Stimulated activated CD4-positive, alpha-beta T cell treated with anti-CD3 and anti-CD28 coated beads, Interleukin-4, amount 100 ng/mL, for 1 hour (primary cell): ENCODE measurements at places on chromosomes 1 and 21.

DNA sequence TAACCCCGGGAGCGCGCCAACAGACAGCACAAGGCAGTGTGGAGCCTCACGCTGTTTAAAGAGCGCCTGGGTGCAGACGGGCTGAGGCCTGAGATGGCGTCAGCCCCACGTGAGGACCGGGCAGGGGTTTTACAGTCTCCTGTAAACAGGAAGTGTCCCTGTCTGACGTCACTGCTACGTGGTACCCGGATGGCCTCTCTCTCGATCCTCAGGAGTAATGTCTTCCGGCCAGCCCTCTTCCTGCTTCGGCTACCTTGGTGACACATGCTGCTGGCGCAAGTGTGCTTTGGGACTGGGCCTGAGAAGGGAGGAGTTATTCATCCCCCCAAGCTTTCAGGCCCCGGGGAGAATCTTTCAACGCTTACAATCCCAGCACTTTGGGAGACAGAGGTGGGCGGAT lies 41.2 kb downstream of the CNST start:
- DNase-seq = no peak

DNA sequence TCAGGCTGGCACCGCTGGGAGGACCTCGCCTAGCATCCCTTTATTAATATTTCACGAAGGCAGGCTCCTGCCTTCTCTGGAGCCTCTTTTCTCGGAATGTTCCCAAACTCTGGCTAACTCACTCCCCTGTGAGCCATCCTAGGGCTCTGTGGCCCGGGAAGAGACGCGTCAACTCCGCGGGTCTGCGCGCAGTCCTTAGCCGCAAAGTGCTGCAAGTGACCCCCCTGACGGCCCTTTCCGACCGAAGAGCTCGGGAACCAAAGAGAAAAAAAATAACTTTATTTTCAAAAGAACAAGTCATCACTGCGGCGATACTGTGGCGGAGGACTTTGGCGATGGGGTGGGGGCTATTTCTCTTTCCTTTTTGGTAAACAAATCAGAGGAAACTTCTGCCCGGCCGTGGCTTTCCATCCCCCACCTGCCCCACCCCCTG lies 14.6 kb downstream of the NR5A2 start:
- DNase-seq = no peak

GRCh38 chr1:38608202-38608864 lies 251.2 kb downstream of the RRAGC start:
- no peak for DNase-seq

- no peak for DNase-seq
Observed at GRCh38 chr1:15028616-15029015, 124.9 kb upstream of the TMEM51 start.

- no peak for DNase-seq
Observed at GRCh38 chr1:3494321-3495308, 40.1 kb downstream of the ARHGEF16 start.

DNA sequence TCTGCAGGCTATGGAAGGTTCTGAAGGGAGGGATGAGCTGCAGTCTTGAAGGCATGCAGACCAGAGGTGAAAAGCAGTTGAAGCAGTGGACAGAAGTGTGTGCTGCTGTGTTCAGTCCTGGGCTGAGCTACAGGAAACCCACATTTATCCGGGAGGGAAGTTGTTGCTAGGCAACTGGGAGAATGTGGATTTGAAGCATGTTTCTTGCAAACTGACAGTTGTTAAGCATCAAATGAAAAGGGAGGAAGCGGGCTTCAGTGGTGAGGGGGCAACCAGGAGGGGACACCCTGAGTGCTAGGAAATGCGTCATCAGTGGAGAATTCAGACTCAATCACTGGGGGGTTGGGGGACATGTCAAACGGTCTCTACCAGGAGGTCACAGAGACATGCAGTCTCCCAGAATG lies 28.7 kb downstream of the ABCA4 start:
- DNase-seq = no peak

DNA sequence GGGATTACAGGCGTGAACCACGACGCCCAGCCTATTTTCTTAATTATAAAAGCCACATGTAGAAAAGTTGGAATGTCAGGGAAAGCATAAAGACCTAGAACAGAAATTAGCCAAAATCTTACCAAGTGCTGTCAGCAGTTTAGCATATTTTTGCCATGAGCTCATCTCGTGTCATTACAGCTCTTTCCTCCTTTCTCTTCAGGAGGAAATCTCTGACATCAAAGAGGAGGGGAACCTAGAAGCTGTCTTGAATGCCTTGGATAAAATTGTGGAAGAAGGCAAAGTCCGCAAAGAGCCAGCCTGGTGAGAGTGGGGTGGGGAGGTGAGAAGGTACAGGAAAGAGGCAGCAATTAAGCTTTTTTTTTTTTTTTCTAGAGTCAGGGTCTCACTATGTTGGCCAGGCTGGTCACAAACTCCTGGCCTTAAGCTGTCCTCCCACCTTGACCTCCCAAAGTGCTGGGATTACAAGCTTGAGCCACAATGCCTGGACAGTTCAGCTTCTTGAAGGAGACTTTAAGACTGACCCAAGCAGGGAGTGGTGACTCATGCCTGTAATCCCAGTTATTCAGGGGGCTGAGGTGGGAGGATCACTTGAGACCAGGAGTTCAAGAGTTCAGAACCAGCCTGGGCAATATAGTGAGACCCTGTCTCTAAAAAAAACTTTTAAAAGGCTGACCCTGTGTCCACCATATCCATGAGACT lies 8.4 kb upstream of the BGLAP start:
- no peak for DNase-seq

DNA sequence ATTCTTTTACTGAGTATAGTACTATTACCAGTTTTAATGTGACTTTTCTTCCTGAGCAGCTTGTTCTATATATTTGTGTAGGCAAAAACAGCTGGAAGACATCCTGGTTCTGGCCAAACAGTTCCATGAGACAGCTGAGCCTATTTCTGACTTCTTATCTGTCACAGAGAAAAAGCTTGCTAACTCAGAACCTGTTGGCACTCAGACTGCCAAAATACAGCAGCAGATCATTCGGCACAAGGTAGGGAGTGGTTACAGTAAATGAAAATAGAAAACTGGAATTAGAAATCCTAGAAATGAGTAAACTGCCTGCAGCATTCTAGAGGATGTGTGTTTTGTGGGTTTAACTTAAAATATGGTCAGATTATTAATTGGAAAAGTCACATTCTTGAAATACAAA lies 64.1 kb upstream of the BMP8A start:
- no peak for DNase-seq

GRCh38 chr1:43436371-43436770 lies 17.4 kb downstream of the HYI start:
- DNase-seq = no peak

- DNase-seq = no peak
Observed at GRCh38 chr1:115781343-115781742, 12.8 kb upstream of the CASQ2 start.

- no peak for DNase-seq
Observed at GRCh38 chr1:225412803-225413351, 15.0 kb downstream of the LBR start.

DNA sequence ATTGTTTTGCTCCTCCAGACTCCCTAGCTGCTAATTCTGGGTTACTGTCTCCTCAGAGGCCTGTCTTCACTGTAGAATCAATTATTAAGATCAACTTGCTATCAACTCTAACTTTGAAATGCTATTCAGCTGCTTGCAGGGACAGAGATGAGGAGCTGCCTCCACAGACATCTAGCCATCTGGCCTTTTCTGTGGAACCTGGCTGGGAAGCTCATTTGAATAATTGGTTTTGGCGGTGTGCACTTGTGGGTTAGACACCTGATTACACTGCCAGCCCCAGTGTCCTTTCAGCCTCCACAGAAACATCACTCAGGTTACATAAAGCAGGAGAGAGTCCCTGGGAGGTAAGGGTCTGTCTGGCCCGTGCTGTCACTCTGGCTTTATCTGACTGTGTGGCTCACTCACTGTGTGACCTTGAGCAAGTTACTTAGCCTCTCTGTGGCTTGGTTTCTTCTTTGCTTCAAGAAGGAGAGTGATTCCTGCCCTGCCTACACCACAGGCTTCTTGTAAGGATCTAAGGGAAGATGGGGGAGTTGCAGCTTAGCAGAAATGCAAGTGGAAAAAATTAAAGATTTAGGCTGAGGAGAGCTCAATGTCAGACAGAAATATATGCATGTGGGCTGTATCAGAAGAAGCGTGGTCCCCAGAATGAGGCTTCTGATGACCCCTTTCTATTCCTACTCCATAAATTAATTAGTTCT lies 131.6 kb downstream of the BEND5 start:
- DNase-seq = no peak

DNA sequence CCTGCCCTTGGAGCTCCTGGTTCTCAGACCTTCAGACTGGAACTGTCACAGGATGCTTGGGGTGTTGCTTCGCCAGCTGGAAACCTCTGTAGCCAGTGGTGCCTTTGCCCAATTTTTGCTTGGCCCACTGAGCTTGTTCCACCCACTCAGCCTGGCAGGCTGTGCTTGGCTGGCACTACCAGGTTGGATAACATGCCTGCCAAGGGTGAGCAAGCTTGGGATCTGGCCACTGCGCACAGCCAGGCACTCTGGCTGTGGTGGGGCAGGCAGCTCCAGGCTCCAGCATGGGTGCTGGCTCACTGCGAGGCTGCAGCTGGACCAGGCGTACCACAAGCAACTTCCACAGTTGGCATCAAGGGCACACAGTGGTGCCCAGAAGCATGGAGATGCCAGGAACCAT lies 967.8 kb upstream of the NCAM2 start:
- DNase-seq = no peak

- DNase-seq = no peak
Observed at GRCh38 chr1:26949266-26949925, 10.9 kb downstream of the KDF1 start.

GRCh38 chr1:239427712-239428111 lies 41.3 kb downstream of the CHRM3 start:
- no peak for DNase-seq

DNA sequence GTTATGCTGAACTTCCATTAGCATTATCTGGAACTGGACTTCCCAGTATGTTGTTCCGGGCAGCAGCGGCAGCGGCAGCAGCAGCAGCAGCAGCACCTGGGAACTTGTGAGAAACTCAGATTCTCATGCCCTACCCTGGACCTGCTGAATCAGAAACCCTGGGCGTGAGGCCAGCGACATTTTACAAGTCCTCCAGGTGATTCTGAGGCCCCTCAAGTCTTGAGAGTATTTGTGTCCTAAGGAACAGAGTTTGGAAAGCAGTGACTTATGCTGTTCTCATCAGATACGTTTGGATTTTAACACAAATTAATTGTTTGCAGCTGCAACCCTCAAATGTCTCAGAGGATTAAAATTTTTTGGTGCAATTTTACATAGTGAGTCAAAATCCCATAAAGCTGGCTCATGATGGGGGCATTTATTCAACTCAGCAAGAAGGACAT lies 157.2 kb upstream of the KAZN start:
- DNase-seq = no peak

DNA sequence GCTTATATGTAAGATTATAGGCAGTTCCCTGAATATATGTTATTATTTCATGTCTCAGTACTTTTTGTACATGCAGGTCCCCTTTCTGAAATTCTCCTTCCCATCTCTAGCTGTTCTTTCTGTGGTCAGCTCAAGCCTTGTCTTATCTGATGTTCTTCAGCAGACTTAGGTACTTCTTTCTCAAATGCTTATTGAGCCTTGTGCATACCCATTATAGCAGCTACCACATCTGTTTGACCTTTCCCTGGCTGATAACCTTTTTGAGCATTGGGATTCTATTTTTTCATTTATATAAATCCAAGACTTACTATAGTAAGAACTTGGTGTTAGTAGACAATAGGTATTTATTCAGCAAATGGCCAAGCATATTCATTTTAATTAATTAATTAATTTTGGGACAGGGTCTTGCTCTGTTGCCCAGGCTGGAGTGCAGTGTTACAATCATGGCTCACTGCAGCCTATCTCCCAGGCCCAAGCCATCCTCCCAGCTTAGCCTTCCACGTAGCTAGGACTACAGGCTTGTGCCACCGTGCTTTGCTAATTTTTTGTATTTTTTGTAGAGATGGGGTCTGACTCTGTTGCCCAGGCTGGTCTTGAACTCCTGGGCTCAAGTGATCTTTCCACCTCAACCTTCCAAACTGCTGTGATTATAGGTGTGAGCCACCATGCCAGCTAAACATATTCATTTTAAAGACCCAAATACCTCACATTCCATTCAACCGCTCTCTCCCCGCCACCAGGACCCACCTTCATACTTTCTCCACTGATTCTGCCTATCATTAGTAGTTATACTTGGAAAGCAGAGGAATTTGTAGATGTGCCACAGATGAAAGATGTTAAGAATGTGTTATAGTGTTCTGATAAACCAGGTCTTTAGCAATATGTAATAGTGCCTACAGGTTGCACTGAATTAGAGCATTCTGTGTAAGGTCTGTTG lies 16.7 kb downstream of the TIPRL start:
- DNase-seq = no peak

- DNase-seq = no peak
Observed at GRCh38 chr1:240987928-240988327, 369.1 kb downstream of the RGS7 start.

DNA sequence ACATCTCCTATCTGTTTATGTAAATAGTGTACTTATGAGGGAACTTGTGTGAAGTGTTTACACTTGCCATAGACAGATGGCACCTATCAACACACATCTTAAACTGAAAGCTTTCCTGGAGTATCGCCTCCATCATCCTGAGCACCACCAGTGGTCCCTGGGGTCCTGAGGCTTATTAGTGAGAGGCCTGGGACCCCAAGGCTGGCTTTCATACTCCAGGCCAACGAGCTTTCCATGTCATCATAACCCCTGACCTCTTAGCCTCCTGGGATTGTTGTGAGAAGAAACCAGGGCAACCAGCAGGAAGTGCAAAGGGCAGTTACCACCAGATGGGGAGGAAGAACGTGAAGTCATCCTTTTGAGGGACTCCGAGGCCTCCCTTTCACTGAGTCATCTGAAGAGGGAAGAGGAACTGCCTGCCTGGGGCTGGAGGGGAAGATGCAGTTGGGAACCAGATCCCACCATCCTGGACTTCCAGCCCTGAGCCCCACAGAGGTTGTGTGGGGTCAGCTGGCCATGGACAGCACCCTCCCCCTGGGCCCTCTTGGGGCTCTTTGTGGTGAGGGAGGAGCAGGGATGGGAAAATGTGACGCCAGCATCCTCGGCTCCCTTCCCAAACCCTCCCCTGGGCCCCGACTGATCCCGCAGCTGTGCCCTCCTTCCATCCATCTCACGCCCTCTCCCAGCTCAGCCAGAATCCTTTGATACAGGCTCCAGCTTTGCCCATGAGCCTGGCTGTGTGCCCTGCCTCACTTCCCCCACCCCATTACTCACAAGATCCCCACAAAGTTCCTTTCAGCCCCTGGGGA lies 5.8 kb downstream of the INKA2 start:
- DNase-seq = no peak

- DNase-seq = no peak
Observed at GRCh38 chr1:35499652-35500176, 57.5 kb downstream of the KIAA0319L start.

- DNase-seq = no peak
Observed at GRCh38 chr21:32930673-32931072, 95.1 kb upstream of the OLIG2 start.
